ENCODE measurements at places on chromosomes 1 and 21.
A peak's percentile ranks its signal among the peaks of the same experiment; 100 is the strongest.

DNA sequence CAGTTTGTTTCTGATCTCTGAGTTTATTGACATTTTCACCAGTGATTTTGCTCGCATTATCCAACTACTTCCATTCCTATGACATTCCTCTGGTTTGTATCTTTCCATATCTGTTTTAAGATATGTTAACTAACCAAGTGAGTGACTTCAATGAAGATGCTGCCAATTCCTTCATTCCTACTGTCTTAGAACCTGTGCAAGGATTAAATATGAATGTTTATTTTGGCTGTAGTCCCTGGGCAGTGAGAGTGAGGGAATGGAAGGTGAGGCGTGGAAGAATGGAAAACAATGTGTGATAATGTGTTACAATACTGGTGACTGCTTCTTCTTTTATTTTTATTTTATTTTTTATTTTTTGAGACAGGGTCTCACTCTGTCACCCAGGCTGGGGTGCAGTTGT is 183.0 kb downstream of the SDCCAG8 start:
- DNase-seq = peak; percentile 52

- DNase-seq = peak; percentile 24
Measured at GRCh38 chr1:89657886-89658285, 25.0 kb downstream of the LRRC8C start.

- DNase-seq = no peak
Measured at GRCh38 chr1:205978676-205979075, 24.5 kb downstream of the RAB7B start.

- no peak for DNase-seq
Measured at GRCh38 chr1:171161431-171161830, 23.7 kb upstream of the FMO2 start.

GRCh38 chr1:183577897-183578465 is 12.3 kb downstream of the NCF2 start:
- no peak for DNase-seq

Measured in astrocyte of the hippocampus (primary cell).